ENCODE measurements at places on chromosomes 5 and 9.

DNA sequence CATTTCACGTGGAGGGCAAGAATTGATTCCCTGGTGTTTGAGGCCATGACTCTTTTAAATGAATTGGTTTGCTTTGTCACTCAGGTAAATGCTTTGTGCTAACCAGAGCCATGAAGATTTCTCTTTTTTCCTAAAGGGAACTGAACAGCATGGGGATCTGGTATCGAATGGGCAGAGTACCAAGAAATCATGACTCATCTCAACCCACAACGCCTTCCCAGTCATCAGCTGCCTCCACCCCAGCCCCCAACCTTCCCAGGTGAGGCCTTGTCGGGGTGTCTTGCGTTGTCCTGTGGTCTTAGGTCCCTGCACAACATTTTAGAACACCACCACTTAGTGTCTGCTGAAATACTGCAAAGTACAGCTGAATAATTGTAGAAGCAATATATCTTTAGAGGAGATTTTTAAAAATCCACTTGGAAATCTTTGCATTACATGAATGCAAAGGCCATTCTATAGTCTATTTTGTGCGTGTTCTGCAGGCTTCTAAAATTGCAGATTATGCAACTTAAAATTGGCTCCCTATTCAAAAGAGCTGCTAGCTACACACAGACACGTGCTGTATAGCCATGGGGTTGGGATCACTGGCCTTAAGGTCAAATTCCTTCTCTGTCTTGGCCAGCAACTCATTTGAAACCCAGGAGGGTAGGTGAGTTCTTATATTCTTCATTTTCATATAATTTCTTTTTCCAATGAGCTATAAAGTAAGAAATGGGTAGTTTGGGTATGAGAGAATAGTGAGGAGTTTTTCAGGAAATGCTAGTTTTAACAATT, 69.0 kb downstream of the MVB12B start:
- no peak for DNase-seq

GRCh38 chr9:124766815-124767554, 4.1 kb downstream of the NR6A1 start:
- no peak for DNase-seq

- no peak for DNase-seq
These were observed 57.9 kb upstream of the ANKH start for GRCh38 chr5:14929293-14930065.

DNA sequence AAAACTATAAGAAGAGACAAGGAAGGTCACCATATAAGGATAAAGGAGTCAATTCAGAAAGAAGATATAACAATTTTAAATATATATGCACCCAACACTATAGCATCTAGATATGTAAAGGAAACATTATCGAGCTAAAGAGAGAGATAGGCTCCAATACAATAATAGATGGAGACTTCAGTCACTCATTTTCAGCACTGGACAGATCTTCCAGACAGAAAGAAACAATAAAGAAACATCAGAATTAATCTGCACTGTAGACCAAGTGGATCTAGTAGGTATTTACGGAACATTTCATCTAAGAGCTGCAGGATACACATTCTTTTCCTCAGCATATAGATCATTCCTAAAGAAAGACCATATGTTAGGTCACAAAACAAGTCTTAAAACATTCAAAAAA, 463.5 kb downstream of the KCTD16 start:
- DNase-seq: no peak

GRCh38 chr9:109399258-109399767, 78.5 kb upstream of the EPB41L4B start:
- no peak for DNase-seq

- no peak for DNase-seq
These were observed 877.0 kb downstream of the NR2F1-AS1 start for GRCh38 chr5:92703976-92704375.

- DNase-seq: no peak
These were observed 479.8 kb downstream of the DIRAS2 start for GRCh38 chr9:90162819-90163218.

DNA sequence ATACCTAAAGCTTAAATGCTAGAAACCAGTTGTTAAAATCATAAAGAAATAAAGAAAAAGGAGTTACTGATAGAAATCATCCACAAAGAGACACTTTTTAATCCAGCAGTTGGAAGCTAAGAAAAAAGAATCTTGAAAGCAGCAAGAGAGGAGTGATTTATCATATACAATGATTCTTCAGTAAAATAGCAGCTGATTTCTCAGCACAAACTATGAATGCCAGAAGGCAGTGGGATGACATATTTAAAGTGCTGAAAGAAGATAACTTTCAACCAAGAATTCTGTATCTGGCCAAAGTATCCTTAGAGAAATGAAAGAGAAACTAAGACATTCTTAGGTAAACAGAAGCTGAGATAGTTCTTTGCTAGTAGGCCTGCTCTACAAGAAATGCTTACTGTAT, 366.0 kb downstream of the HTR1A start:
- no peak for DNase-seq

- DNase-seq: peak; percentile 77
These were observed at the start of gene CTSL for GRCh38 chr9:87725900-87726709. Gene CTSL, plus strand, starts transcription at chr9:87726119. Its CDS starts 1,485 bp downstream, at chr9:87727604.

DNA sequence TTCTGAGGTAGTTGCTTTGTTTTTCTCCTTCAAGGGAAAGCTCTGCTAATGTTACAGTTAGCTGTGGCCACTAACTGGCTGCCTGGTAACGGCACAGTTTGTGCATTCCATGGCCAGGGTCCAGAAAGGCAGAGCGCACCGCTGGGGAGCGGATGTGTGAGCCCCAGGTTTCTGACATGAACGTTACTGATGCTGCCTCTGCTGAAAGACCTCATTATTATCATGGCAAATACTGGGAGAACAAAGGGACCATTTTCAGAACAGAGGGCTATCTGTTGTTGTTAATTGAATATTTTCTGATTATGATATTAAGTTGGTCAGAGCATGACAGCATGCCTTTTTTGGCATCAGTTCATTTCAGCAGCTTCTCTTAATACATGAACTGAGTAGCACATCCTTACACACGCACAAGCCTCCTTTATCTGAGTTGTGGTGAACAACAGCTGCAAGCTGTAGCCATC, 134.1 kb downstream of the NUDT12 start:
- DNase-seq: no peak

DNA sequence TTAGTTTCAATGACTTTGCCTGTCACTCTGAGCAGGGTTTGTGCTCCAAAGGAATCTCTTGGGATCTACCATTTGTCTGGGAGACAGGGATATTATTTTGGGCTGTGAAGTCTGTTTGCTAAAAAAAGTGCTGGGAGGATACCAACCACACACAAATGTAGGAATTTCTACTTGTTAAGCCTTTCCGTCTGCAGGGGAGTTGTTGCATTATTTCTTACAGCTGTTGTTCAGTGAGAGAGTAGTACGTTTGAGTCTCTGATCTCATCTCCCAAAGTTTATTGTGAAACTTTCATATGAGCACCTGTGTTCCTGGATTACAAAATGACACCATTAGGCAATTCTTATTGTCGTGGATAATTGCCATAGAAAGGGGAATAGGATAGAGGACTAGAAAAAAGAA, 78.3 kb upstream of the SEMA6A start:
- DNase-seq: no peak

GRCh38 chr5:34657988-34658387, 1.9 kb downstream of the RAI14 start:
- DNase-seq: peak; percentile 57

- DNase-seq: no peak
These were observed 9.9 kb upstream of the PTGER4 start for GRCh38 chr5:40669606-40670390.

GRCh38 chr5:137761566-137761965, 7.4 kb upstream of the HNRNPA0 start:
- no peak for DNase-seq
